Heart right ventricle (tissue), 16 donors: ENCODE measurements at places on chromosomes 12 and 14. TPM values are rescaled to one million over a fixed set of nuclear protein-coding genes. Genes with fewer than 3 reads are reported as not detected.
A peak's percentile ranks its signal among the peaks of the same experiment; 100 is the strongest.

Gene TSPAN19
- not detected for total RNA-seq

Gene MANSC1
- 12.2 TPM for total RNA-seq

Gene EPYC
- not detected for total RNA-seq

Gene LPCAT3
- 27.5 TPM for total RNA-seq

Gene MYO1H
- total RNA-seq: 1.0 TPM

Gene WNT5B
- 1.9 TPM for total RNA-seq

Gene CLEC1B
- total RNA-seq: not detected

Gene EID3
- 1.00 TPM for total RNA-seq

Gene GPR132
- 1.9 TPM for total RNA-seq

Gene EPS8
- total RNA-seq: 20.3 TPM

Gene ACAD10
- total RNA-seq: 38.8 TPM

Gene SLCO1B3
- total RNA-seq: not detected

Gene GUCY2C
- not detected for total RNA-seq

Gene C12orf50
- total RNA-seq: 0.07 TPM

Gene NAP1L1
- total RNA-seq: 250 TPM

Gene LRP1
- 111 TPM for total RNA-seq

DNA sequence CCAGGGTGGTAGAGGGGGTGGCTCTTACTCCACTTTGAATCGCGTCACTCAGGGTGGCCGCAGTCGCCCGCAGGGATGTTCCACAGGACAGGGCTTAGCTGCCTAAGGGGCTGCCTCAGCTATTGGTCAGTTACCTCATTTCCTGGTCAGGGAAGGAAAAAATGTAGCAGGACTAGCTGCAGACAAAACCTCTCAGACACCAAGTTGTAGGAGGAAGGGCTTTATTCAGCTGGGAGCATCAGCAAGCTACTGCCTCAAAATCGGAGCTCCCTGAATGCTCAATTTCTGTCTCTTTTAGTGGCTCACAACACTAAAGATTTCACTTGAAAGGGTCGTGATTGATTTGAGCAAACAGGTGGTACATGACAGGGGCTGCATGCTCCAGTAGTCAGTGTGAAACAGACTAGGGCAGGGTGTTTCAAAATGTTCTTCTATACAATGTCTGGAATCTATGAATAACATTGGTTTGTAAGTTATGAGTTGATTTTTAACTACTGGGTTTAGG lies 6.4 kb upstream of the CLEC6A start:
- DNase-seq: no peak

GRCh38 chr12:116317139-116317538 lies 39.6 kb upstream of the MED13L start:
- DNase-seq: no peak

DNA sequence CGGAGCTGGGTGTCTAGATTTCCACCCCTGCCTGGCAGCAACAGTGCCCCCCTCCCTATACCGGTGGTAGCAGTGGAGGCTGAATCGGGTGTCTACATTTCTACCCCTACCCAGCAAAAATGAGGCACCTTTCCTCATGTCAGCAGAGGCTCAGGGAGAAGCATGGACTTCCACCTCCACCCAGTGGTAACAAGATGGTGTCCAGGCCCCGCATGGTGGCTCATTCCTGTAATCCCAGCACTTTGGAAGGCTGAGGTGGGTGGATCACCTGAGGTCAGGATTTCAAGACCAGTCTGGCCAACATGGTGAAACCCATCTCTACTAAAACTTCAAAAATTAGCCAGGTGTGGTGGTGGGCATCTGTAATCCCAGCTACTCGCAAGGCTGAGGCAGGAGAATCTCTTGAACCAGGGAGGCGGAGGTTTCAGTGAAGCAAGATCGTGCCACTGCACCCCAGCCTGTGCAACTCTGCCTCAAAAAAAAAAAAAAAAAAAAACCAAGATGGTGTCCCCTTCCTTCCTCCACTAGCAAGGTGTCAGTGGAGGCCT lies 35.5 kb upstream of the OR5AU1 start:
- no peak for DNase-seq

- no peak for DNase-seq
Observed at GRCh38 chr12:6345319-6346091, 3.6 kb upstream of the TNFRSF1A start.

DNA sequence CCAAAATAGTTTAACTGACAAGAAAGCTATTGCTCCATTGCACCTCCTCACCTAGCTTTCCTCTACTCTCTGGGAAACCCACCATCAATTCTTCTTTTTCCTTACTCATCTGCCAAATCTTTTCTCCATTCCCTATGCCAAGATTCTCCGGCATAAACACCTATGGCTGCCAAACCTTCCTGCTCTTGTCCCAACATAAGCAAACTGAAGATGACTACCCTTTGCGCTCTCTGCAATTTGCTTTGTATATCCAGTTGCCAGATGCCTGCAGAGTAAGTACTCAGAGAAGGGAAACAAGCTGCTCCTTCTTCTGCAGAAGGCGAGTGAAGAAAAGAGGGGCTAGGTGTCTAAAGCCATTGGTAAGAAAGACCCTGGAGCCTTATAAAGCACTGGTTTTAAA lies 11.5 kb downstream of the PTGER2 start:
- DNase-seq: no peak

DNA sequence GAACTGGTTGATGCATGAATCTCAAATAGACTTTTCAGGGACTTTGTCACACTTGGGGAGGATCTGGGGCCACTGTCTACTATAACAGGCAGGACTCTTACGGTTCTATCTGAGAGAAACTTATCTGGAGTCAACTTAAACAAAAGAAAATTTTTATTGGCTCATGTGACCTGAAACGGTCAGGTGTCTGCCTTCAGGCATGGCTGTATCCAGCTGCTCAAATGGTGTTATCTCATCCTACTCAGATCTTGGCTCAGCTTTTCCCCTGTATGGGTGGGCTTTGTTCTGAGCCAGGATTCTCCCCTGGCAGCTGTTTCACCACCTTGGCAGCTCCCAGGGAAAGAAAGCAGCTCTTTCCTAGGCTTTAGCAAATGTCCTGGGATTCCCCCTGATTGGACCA lies 183.2 kb upstream of the MYL2 start:
- DNase-seq: no peak

GRCh38 chr14:95763875-95764274 lies 50.0 kb upstream of the TCL1A start:
- no peak for DNase-seq

- peak; percentile 32 for DNase-seq
Observed at GRCh38 chr12:26028953-26029735, 70.7 kb downstream of the RASSF8 start.

- peak; percentile 29 for DNase-seq
Observed at GRCh38 chr12:130775953-130776856, 60.1 kb upstream of the RIMBP2 start.

GRCh38 chr12:66899588-66899987 lies 220.7 kb upstream of the GRIP1 start:
- no peak for DNase-seq

DNA sequence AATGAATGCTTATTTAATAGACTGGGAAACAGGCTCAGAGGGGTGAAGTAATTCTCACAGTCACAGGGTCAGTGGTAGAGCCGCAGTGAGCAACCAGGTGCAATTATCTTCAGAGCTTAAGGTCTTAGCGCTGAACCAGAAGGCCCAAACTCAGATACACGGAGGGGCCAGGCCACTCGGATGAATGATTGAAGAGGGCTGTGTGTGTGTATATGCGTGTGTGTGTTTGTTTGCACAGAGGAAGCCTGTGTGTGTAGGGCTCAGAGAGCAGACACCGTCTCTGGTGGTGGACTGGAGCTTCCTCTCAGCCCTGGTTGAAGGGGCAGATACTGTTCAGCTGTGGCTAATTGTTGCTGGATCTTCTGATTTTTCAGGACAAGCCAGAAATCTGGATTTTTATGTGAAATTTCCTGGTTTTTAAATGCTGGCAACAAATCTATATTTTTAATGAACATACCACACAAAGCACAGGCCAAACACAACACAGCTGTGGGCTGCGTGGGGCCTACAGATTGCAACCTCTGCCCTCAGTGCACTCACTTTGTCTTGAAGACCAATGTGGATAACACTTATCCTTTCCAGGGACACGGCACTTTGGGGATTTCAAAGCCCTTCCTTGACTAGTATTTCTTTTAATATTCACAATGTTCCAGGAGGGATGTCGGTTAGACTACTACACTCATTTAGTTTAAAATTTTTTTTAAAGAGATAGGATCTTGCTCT lies 94.5 kb upstream of the NRXN3 start:
- no peak for DNase-seq

DNA sequence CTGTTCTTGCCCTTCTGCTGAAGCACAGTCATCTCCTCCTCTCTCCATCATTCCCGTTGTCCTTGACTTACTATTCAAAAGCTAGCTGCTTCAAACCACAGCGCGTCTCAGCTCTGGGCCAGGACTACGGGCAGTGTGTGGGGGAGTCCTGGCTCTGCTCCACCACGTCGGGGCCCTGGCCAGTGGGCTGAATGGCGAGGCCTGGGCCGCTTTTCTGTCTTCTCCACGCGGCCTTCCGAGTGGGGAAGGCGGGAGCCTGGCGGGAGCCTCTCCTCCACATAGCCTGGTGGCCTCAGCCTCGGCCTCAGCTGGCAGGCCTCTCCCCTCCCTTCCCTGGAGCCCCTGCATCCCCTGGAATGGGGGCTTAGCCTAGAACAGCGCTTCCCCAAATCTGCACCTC lies 16.5 kb downstream of the ANKRD9 start:
- no peak for DNase-seq

DNA sequence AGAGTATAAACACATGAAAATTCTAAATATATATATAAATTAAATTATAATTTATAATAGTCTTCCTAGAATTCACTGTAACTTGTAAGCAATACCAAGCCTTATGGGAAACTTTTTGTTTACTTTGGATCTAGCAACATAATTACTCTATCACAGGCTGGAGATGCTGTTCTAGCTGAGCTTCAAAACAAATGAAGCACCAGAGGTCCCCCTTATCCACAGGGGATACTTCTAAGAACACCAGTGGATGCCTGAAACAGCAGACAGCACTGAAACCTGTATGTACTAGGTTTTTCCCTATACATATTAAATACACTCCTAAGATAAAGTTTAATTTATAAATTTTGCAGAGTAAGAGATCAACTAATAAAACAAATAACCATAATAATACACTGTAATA lies 96.6 kb downstream of the CDK17 start:
- no peak for DNase-seq

GRCh38 chr12:5078423-5078822 lies 34.7 kb downstream of the KCNA5 start:
- peak; percentile 85 for DNase-seq

DNA sequence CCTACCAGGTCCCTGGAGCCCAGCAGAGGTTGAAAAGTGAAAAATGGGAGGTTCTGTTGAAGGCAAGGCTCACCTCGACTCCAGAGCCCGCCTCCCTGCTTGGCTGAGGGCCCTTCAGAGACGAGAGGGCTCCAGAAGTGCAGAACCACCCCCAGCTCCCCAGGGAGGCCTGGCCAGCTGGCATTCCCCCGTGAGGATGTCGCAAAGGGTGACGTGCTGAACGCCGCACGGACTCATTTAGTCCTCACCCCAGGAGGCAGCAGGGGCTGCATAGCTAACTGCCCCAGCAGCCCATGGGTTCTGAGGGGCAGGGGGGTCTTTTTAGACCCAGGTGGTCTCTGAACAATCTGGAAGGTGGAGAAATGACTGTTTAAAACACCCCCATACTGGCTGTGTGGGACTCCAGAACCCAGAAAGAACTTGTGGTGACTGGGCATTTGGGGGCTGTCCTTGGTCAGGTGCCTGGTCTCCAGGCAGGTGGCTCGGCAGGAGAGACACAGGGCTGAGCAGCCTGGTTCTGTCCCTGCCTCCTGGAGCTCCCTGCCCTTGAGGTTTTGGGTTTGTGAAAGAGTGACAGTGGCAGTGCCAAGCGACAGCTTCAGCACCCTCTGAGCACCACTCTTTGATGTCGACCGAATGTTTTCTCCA lies 32.0 kb downstream of the ANAPC7 start:
- no peak for DNase-seq

DNA sequence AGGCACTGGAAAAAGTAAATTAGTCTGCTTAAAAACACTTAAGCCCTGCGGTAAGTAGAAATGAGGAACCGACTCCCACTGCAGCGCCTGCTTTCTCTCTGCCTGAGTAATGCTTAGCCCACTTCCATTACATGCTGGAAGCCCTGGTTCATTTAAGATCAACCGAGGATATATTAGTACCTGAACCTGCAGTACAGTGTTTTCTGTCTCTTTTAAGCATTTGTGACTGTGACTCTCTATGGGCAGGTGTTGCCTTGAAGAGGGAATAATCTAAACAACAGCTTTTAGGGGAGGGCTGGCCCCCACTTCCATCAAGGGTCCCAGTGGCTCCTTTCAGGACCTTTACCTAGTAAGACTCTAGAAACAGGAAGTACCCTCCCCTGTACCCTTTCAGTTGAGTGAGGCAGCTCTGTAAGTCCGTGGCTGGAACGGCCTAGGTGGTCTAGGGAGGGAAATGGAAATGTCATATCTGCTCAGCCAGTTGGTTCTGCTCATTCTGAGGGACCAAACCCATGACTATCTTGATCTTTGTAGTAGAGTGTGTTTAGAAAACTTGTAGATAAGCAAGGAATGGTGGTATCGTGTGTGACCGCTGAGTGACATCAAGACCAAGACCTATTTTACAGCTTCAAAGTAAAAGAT lies 56.2 kb downstream of the FNTB start:
- no peak for DNase-seq

- DNase-seq: no peak
Observed at GRCh38 chr12:12673296-12673695, 22.7 kb downstream of the GPR19 start.

- peak; percentile 85 for DNase-seq
Observed at GRCh38 chr12:53701518-53702264, 25.6 kb downstream of the CALCOCO1 start.

DNA sequence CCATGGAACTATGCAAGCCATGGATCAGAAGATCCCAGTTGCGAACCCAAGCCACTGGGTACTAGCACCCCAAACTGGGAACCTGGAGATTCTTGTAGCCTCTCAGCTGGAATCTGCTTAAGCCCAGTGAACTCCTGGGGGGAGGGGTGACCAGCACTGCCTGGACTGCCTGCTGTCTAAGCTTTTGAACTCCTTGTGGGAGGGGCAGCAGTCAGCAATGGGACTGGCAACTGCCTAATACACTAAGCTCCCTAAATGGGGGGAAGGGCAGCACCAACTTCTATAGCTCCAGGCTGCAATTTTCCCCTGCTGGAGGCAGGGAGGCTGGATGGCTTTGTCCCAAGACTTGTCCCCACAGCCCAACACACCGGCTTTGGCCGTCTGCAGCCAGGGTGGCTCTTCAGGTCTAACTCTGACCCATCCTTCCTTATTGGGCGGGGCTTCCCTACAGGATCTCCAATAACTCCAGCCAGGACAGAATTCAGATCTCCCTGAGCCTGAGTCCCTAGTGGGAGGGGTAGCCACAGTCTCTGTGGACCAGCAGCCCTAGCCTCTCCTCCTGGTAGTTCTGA lies 485.1 kb downstream of the SOX5 start:
- DNase-seq: no peak
